ENCODE measurements at places on chromosomes 13 and 19. TPM values are rescaled to one million over a fixed set of nuclear protein-coding genes. Genes with fewer than 3 reads are reported as not detected.

The TPTE2 gene
- not detected for total RNA-seq

The SPIB gene
- not detected for total RNA-seq

The CGB5 gene
- total RNA-seq: not detected

The ERFL gene
- total RNA-seq: not detected

The SULT2B1 gene
- 0.19 TPM for total RNA-seq

The FOSB gene
- 26.4 TPM for total RNA-seq

The OLFM2 gene
- total RNA-seq: 1.1 TPM

The CACNG7 gene
- total RNA-seq: 1.9 TPM

The URAD gene
- total RNA-seq: not detected

The TEX101 gene
- not detected for total RNA-seq

The PLA2G4C gene
- 309 TPM for total RNA-seq

The MCEMP1 gene
- total RNA-seq: not detected

The RASGRP4 gene
- total RNA-seq: not detected

The TJP3 gene
- not detected for total RNA-seq

The FXYD1 gene
- total RNA-seq: not detected

The IGFL2 gene
- not detected for total RNA-seq

The KIR2DL4 gene
- total RNA-seq: 0.41 TPM

The FAM32A gene
- 108 TPM for total RNA-seq

The ZNF763 gene
- 6.7 TPM for total RNA-seq
